ENCODE measurements at places on chromosomes 12 and 14.

DNA sequence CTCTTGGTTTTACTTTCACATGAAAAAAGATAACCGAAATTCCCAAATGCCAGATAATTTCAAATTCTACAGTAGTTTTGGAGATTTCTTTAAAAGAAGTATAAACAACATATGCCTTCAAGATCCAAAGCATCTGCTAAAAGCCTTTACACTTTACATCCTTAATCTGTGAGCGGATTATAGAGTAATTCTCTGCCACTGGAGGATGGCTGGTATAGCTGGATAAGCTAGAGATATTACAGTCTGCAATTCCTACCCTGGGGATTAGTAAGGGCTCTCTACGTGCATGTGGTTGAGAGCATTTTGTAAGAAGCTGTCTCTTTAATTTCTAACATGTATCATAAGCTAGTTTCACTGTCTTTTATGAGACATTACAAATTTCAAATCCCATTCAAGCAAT is 240.3 kb upstream of the HMGA2 start:
- DNase-seq: no peak

DNA sequence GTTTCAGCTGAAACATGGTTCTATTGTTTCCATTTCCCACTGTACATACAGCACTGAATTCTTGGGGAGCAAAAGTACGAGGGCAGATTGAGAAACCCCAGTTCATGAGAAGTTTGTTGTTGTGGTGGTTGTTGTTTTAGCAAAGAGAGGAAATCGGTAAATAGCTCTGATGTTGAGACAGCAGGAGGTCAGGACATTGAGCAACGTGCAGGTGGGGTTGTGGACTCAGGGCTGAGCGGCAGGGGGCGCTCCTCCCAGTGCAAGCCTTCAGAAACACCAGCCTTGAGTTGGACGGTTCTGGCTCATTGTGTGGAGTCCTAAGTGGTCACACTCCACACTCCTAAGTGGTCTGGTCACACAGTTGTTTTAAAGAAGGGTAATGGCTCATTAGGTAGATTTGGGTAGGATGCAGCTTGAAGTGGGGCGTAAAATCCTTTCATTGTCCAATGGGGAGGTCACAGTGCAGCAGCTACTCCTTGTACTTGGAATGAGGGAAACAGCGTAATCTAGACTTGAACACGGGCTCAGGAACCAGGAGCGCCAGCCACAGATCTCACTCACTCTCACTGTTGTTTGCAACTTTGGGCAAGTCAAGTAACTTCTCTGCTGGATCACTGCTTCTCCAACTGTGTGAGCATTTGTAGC is 14.5 kb upstream of the PWP1 start:
- DNase-seq: peak; percentile 65

DNA sequence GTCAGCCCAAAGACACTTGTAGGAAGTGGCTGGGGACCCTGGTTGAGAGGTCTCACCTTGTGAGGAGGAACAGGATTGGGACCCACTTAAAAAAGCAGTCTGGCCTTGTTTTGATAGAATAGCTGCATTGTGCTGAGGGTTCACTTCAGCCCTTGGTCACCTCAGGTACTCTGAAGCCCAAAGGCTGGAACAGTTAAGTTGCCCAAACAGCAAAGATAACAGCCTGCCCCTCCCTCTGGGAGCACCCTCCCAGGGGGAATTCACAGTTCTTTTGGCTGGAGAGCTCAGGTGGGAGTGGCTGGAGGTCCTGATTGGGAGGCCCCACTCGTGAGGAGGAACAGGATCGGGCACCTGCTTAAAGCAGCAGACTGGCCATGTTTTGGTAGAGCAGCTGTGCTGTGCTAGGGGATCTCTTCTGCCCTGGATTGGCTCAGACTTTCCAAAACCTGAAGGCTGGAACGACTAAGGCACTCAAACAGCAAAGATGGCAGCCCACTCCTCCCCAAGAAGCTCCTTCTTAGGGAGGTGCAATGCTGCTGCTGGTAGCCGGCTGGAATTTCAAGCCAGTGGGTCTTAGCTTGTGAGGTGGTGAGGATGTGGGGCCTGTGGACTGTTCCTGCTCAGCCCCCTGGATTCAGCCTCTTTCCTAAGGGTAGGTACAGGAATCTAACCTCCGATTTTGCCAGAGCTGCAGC is 143.8 kb upstream of the SLC38A2 start:
- no peak for DNase-seq

DNA sequence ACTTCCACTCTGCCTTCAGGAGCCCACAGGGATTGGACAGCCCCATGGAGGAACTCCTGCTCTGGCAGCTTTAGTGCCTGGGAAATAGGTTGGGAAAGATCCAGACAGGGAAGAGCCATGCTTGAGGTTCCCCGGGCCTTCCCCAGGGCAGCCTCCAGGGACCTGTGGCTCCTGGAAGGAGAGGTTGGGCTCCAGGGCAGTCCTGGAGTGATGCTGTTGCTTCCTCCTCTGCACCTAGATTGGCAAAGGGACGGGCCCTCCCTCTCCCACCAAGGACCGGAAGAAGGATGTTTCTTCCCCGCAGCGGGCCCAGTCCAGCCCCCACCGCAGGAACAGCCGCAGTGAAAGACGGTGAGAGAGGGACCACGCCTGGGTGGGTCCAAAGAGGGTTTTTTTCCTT is 16.5 kb downstream of the VASH1 start:
- no peak for DNase-seq

DNA sequence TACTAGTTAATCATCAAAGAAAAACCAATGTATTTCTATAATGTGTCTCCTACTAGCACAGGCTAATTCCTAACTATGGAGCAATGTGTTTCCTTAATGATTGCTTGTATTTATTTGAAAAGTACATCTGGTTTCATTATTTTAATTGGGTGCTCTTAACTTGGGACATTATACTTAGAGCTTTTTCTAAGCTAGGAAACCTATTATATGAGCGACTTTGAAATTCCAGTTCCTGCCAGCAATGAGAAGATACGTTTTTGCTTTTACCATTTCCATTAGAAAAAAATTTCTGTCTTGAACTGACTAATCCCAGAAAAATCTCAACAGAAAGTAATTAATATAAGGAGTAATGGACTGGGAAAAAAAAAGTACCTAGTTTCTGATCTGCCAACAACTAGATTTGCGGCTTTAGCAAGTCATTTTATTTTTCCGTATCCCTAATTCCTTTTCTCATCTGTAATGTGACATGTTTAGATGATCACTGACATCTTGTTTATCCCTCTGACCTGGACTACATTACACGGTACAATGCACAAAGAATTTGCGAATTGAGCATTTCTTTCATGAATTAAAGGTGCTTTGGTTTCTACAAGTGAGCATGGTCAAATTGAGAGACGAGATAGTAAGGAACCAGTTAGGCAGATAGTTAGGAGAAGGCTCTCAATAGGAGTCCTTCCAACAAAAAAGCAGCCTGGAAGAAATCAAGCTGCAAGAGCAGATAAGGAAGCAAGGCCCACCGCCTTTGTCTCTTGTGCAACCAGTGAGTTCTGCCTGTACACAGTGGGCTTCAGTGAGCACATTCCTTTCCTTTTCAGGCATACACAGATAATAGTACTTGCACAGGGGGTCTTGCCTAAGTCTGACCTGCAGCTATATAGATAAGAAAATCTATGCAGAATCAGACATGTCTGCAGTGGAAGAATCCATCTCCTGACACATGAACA is 1765.0 kb upstream of the FLRT2 start:
- no peak for DNase-seq

GRCh38 chr14:80567905-80568536 is 356.7 kb upstream of the DIO2 start:
- no peak for DNase-seq

- DNase-seq: no peak
Measured at GRCh38 chr12:124296916-124297351, 2.0 kb downstream of the RFLNA start.

Measured in T-helper 2 cell (primary cell).